ENCODE measurements at places on chromosomes 7 and 10.

- no peak for DNase-seq
Measured at GRCh38 chr10:126908225-126908624, 3.0 kb downstream of the DOCK1 start.

GRCh38 chr7:83478616-83479015 is 170.3 kb downstream of the SEMA3E start:
- DNase-seq = no peak

DNA sequence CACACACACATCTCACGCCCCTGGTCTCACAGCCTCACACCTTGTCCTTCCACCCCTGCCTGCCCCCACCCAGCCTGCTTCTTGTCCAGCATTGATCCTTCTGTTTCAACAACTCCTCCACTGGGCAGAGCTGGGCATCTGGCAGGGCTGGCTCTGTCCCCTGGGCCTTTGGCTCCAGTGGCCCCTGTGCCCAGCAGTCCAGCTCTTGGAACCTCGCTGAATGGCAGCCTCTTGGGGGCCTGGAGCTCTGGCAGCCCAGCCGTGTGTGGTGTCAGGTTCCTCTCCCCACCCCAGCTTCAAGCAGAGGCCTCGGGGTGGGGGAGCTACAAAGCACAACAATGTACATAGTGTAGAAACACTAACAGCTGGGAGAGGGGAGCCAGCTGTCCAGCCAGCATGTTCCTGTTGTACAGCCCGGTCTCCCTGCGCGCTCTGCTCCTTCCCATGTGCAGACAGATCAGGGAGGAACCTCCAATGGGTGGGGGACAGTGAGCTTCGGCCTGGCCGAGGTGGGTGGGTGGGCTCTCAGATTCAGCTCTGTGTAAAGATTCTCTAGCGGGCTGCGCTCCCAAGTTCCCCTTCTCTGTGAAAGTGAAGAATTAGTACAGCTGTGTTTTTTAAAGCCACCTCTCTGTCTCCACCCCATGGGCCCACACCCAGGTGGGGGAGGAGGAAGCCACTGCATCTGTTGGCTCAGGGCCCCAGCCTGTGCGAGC is 19.4 kb downstream of the ZMIZ2 start:
- DNase-seq = no peak

DNA sequence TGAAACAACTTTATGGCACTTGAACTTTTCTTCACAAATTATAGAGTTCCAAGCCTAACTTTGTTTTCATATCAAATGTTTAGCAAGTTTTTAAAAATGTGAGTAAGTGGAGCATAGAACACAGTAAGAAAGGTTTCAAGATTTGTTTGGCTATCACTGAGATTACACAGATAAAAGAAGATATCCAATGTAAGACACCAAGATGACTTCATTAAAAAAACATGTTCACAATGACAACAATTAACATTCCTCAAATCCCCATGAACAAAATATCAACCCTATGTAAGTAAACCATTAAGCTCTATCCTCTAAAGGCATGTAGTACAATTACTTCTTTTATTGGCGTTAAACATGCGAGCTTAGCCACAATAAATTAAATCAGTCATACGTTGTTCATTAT is 129.7 kb downstream of the RELN start:
- DNase-seq = no peak

DNA sequence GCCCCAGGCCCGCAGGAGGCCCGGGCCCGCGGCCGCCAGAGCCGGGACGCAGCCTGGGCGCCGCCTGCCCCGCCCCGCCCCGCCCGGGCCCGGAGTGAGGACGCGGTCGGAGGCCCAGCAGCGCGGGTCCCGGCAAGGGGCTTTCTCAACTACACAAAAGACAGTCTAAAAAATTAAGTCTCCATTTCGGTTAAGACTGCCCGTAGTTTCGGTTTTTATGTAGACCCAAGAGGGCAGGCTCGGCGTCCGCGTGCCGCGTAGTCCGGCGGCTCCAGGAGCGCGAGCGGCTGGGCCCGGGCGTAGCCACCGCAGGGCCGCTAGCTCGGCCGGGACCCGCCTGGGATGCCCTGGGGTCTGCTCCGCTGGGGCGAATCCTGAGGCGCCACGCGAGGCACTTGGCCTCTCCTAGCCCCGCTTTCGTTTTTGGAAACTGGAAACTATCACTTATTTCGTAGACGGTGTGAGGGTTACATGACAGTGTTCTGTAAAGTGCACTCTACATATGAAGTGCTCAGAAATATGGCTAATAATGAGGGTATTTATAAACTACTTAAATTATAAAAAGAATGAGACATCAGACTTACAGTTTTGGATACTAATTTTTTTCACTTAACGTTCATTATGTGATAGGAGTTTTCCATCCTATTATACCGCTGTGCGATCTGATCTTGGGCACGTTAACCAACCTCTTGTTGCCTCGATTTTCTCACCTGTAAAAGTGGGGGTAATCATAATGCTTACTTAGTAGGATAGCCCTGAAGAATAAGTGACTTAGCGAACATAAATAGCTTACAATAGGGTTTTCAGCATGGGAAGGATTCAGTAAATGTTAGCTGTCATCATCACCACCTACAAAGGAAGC is 573 bp downstream of the BLVRA start:
- DNase-seq = no peak

GRCh38 chr7:69603937-69604494 is 5.7 kb downstream of the AUTS2 start:
- DNase-seq = peak; percentile 35

- DNase-seq = no peak
Measured at GRCh38 chr10:13048762-13049161, 47.2 kb upstream of the CCDC3 start.

GRCh38 chr10:130895161-130895560 is 416.4 kb downstream of the TCERG1L start:
- no peak for DNase-seq

GRCh38 chr10:3765146-3765545 is 19.9 kb downstream of the KLF6 start:
- peak; percentile 62 for DNase-seq

- DNase-seq = no peak
Measured at GRCh38 chr7:31102973-31103850, 51.1 kb downstream of the ADCYAP1R1 start.

GRCh38 chr10:45008524-45009161 is 7.9 kb downstream of the ZNF22 start:
- DNase-seq = peak; percentile 66

DNA sequence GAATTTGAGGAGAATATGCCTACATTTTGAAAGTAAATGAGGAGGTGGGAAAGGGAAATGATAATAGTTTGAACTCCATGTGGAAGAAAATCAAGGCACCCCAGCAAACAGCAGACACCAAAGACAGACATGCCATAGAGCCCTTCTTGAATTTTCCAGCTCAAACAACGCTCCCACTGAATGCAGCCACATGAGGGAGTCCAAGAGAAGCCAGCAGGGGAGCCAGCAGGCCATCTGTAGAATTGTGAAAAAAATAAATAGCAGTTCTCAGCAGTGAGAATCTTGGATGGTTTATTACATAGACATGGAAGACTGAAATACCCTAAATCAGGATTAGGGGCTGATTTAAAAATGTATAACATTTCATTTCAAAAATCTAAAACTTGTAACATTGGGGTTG is 1567.3 kb upstream of the LRRTM3 start:
- no peak for DNase-seq

GRCh38 chr10:33032654-33033151 is 74.7 kb upstream of the ITGB1 start:
- DNase-seq = peak; percentile 27

- no peak for DNase-seq
Measured at GRCh38 chr7:2452074-2452507, 24.1 kb downstream of the GRIFIN start.

DNA sequence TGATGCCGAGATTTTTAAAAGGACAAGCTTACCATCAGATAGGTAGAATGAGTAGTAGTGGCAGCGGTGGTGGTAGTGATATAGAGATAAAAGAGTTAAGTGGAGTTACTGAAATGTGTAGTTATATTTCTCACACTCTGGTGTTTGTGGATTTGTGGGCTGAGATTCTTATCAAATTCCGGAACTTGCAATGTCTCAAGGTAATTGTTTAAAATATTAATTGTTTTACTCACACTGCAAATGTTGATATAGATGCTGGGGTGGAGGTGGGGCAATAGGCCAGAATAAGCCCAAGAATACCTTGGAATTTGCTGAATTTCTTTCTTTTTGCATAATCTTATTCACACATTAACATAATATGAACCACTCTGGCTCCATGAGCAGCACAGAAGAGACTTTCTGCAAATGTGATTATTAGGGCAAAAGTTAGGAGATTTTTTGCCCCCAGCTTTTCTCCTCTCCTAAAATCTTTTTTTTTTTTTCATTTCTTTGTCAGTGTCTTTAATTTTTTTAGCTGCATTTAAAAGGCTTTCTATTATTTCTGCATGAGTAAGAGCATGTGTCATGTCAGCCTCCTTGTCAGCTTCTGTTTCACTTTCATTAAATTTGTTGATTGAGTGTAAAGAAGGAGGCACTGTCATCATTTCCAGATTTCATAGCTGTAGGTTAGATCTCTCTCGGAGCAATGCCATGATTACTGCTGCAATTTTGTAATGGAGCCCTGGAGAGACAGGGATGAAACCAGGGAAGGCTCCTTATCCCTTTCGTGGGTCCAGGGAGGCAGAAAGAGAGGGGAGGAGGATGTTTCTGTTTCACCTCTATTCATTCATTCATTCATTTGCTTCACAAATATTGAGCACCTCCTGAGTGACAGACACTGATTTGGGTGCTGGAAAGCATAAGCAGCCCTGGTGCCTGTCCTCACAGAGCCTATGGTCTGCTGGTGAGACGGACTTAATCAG is 13.1 kb upstream of the SGMS1 start:
- peak; percentile 87 for DNase-seq

- no peak for DNase-seq
Measured at GRCh38 chr10:98394851-98395440, 20.0 kb downstream of the PYROXD2 start.

GRCh38 chr7:150972023-150972468 is 6.1 kb downstream of the KCNH2 start:
- no peak for DNase-seq

DNA sequence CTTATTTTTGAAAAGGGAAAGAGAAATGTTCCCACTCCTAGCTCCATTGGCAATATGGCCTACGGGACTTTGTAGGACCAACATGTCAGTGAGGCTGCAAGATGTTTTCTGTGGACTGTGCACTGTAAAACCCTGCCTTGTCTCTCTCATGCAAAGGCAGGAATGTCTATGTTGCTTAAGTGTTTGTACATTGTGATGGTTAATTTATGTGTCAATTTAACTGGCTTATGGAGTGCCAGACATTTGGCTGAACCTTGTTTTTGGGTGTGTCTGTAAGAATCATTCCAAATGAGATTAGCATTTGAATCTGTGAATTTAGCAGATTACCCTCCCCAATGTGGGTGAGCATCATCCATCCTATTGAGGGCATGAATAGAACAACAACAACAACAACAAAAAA is 4.1 kb upstream of the PCLO start:
- DNase-seq = no peak

DNA sequence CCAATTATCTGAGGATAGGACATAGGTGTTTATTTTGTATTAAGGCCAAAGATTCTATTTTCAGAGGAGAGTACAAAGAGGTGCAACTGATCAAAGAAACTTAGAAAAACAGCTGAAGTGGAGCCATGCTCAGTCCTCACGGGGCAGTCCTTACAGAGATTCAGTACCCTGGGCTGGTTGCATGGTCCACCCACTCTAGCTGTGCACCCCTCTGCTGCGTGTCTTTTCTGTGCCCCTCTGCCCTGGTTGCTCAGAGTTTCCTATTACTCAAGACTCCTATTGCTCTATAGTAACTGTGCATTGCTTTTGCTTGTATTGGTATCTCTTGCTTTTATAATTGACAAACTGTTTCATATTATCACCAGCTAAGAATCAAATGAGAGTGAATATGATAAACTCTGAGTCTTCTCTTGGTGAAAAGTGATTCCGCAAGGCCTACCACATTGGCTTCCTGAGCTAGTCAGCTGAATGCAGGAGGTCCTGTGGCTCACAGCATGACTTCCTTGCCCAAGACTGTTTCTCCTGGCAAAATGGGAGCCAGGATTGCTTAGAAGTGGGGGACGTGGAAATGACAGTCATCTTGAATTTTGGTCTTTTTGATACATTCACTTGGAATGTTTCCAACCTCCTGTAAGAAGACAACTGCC is 137.0 kb downstream of the GLCCI1 start:
- no peak for DNase-seq

DNA sequence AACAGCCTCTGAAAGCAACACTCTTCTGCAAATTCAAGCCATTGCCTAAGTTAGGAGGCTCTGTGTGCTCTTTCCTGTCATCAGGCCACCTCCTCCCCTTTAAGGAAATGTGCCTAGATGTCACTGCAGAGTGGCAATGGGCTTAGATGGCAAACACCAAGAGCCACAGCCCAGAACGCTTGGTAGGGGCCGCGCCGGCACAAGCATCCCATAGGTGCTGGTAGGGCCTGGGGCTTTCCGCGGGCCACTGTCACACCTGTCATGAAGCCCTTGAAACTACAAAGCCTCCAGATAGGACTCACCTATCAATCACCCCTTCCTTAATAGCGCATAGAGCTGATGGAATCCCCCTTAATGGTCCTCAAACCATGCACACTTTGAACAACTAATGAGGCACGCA is 299.9 kb downstream of the GRID1 start:
- no peak for DNase-seq

- no peak for DNase-seq
Measured at GRCh38 chr10:8298896-8299570, 244.5 kb downstream of the GATA3 start.

DNA sequence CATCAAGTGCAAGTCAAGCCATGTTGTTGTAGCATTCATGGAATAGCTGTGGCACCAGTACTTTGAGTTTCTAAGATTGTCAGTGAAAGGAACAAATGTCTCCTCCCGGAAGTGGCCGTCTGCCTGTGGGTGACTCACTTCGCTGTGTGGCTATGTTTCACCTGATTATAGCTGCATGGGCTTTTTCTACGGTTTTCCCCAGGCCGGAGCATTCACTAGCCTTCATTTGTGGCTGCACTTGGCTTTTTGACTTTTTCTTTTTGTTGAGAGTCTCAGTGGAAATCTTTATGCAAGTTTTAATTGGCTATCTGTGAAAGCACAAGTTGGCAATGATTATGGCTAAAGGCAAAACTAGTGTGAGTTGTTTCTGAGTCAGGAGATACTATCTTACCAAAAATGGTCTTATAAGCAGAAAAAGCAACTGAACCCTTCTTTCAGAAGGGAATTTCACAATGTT is 35.0 kb downstream of the SRI start:
- peak; percentile 25 for DNase-seq

DNA sequence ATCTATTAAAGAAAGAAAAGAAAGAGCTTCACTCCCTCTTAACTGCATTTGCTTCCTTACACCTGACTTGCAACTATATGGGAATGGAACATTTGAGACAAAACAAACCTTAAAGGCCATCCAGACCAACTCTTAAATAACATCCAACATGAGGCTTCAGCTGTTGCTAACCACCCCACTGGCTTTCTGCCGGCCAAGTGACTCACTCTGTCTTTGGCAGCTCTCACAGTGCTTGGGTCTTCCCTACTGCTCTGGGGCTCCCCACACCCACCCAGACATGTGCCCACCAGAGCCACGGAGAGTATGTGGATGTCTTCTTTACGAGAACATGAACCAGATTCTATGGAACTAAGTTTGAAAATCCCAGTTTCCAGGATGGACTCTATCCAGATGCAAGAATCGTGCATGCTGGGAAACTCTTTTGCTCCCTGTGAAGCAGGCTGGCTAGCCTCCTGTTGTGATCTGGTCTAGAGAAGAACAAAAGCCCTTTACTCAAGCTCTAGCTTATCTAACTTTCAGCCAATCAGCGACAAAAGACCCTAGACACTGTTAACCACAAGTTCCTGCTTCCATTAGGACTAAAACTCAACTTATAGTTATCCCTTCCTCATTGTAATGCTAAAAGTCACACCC is 245.7 kb downstream of the TCERG1L start:
- no peak for DNase-seq
